ENCODE measurements at places on chromosomes 3 and 15. TPM values are rescaled to one million over a fixed set of nuclear protein-coding genes. Genes with fewer than 3 reads are reported as not detected.

The CXCR6 gene
- 8.6 TPM for total RNA-seq

- DNase-seq: peak; percentile 73
Measured at GRCh38 chr3:58034738-58035523, 26.7 kb downstream of the FLNB start.

DNA sequence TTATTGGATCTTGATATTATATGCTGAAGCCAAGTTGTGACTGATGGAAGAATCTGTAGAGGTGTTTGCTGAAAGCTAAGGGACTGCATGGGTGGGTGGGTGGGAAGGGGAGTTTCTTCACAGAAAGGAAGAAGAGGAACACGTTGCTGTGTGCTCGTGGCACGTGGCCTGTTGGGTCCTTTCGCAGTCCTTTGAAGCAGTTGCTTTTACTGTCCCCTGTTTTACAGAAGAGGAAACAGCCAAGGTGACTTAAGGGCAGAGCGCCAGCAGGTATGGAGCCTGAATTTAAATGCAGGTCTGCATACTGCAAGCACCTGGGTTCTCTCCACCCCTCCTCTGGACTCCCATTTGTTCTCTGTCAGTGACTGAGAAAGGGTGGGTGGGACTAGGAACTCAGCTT lies 59.4 kb upstream of the PRR23C start:
- DNase-seq: no peak

The SHC4 gene
- total RNA-seq: 0.29 TPM

GRCh38 chr3:159911664-159912037 lies 77.0 kb upstream of the IL12A start:
- no peak for DNase-seq

The CACNA2D2 gene
- 1.7 TPM for total RNA-seq

GRCh38 chr3:55180936-55181535 lies 253.2 kb upstream of the LRTM1 start:
- DNase-seq: no peak

The MORC1 gene
- not detected for total RNA-seq

The GOLGA8Q gene
- not detected for total RNA-seq

The FSD2 gene
- not detected for total RNA-seq

- no peak for DNase-seq
Measured at GRCh38 chr15:87981969-87982368, 274.6 kb downstream of the NTRK3 start.

All from CD4-positive, alpha-beta memory T cell (primary cell).